T-helper 22 cell (primary cell): ENCODE measurements at places on chromosomes 7 and 10.

DNA sequence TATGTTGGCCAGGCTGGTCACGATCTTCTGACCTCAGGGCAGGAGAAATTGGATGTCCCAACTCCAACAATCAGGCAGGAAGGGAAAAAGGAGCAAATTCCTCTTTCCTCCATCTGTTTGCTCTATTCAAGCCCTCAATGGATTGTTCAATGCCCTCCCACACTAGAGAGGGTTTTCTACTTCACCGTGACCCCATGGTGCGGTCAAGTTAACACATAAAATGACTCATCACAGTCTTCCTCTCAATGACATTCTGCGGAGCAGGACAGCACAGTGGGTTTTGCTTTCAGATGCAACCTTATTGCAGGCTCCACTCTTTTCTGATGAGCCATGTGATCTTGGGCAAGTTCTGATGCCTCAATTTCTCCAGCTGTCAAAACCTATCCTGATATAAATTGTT lies 364.9 kb downstream of the ANKRD30A start:
- no peak for DNase-seq

DNA sequence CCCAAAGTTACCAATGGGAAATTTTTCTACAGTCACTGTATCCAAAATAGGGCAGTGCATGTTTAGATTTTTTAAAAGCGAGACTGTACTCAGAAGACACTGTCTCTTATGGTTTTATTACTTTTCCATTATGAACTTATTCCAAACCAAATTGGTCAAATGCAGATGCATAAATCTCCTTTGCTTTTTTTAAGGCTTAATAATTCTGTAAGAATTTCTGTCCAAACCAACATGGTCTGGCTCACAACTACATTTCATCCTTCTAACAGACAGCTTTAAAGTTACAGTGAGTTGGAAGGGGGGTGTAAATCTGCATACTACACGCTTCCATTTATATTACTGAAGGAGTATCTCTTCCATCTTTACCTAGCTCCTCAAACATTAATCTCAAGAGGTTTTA lies 199.2 kb downstream of the SLC25A13 start:
- no peak for DNase-seq

DNA sequence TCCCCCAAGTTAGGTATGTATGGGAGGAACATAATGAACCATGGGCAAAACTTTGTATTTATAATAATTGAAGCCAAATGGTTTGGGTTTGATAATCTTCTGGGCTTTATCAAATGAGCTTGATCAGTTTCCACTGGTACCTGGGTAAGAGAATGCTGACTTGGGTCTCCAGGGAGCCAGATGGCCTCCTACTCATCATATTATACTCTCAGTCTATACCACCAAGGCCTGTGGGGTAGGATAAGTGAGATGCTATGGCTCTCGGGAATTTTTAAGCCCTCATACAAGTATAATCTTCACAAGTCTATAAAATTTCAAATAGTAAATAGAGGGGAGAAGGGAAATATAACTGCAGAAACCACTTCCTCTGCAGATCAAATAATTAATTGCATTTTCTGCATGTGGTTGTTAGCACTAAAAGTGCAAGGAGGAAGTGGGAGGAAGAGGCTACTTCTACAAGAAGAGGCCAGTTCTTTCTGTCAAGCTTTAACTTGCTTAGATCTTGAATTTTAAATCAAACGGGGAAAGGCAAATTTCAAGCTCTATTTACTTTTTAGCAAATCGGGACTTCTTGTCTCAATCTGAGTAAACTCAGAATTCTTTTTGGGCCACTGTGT lies 349.0 kb downstream of the SORCS1 start:
- no peak for DNase-seq

DNA sequence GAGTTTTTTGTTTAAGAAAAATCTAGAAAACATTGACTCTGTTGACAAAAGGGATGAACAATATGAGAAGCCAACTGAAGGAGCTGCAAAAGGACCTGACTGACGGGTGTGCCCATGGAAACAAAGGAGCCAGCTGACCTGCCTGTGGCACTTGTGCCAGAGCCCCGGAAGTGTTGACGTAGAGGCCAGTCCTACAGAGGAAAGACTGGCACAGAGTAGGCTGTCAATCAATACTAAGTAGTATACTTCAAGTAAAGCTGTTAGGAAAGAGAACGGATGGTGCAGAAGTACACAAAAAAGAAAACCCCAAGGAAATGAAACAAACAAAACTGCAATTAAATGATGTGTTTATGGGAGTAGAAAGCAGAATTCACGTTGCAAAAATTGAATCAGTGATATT lies 19.0 kb upstream of the ABI1 start:
- DNase-seq: no peak

DNA sequence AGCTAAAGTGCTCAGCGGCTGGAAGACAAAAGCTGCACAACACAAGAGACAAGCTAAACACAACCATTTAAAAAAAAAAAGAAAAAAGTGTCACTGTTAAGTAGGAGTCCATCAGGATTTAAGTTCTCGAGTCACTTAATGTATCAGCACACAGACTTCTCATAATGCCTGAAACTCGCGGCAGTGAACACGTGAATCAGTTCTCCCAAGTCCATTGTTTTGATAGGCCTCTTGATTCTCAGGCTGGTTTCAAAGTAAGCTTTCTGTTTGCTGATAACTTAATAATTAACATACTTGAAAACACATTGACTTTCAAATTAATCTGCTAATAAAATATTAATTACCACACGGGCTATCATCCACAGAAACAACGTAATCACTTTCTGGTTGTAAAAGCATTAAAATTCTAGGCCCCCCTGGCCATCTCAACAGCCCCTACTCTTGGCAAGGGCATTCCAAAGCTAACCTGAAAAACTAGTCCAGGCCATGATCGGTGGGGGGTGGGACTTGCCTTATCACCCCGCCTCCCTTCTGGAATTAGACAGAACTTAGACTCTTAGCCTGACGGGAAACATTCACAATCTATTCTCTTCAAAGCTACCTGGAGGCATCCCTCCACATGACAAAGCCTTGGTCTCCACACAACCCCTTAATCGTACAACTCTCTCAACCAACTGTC lies 129.0 kb downstream of the DIP2C start:
- DNase-seq: no peak

- no peak for DNase-seq
Observed at GRCh38 chr10:125823663-125824251, 411 bp downstream of the BCCIP start.

- no peak for DNase-seq
Observed at GRCh38 chr10:49191349-49191748, 3.2 kb upstream of the TMEM273 start.

GRCh38 chr10:86334488-86335085 lies 32.0 kb downstream of the GRID1 start:
- no peak for DNase-seq

GRCh38 chr7:137909042-137909441 lies 62.3 kb upstream of the DGKI start:
- DNase-seq: no peak

- DNase-seq: no peak
Observed at GRCh38 chr10:73306171-73306708, 52.4 kb downstream of the CFAP70 start.

- no peak for DNase-seq
Observed at GRCh38 chr10:98919899-98920298, 315.8 kb downstream of the HPSE2 start.

DNA sequence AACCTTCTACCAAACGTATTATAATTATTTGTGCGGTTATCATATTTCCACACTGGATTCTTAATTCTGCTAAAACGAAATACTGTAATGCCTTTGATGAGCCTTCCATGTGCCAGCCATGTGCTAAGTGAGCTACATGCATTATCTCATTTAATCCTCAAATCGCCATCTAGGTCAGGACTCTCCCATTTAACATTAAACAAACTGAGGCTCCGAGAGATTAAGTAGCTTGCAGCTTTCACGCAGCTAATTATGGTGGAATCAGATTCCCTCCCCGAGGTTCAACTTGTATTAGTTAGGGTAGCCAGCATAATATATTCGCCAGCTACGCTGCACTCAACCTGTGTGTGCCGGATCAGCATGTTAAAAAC lies 798 bp upstream of the TSPAN33 start:
- DNase-seq: no peak

DNA sequence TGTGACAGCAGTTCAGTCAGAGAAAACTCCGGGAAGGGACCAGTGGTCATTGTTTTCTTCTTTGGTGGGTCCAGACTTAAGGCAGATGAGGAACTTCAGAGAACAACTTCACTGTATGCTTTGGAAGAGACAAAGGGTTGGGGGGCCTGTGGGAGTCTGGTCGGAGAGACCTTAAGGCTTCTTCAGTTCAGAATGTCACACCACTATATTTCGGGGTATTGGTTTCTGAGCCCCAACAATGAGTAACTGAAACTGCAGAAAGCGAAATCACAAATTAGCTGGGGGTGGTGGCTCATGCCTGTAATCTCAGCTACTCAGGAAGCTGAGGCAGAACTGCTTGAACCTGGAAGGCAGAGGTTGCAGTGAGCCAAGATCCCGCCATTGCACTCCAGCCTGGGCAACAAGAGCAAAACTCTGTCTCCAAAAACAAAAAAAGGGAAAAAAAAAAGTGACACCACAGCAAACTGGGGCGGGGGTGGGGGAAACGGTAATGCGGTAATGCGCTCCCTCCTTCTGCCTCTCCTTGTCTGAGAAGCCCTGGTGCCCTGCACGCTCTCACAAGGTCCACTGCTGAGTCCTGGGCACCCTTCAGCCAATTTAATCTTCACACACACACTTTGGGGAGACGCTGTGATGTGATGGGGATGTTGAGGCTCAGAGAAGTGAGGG lies 2.2 kb upstream of the ADIRF start:
- no peak for DNase-seq

GRCh38 chr7:17205910-17206309 lies 92.5 kb upstream of the AHR start:
- no peak for DNase-seq

DNA sequence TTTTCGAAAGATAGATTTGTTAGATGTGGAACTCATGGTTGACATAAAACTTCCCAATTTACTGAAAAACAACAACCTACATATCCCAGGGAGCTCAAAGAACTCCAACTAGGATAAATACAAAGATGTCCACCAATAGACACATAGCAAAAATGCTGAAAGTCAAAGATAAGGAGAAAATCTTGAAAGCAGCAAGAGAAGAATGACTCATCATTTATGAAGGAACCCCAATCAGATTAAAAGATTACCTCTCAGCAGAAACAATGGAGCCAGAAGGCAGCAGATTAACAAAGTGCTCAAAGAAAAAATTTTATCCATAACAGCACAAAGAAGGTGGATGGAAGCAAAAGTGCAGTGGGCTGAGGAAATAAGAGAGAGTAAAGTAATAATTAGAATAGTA lies 908.6 kb downstream of the SORCS3 start:
- no peak for DNase-seq

GRCh38 chr7:115533785-115534184 lies 496.8 kb downstream of the TFEC start:
- no peak for DNase-seq

DNA sequence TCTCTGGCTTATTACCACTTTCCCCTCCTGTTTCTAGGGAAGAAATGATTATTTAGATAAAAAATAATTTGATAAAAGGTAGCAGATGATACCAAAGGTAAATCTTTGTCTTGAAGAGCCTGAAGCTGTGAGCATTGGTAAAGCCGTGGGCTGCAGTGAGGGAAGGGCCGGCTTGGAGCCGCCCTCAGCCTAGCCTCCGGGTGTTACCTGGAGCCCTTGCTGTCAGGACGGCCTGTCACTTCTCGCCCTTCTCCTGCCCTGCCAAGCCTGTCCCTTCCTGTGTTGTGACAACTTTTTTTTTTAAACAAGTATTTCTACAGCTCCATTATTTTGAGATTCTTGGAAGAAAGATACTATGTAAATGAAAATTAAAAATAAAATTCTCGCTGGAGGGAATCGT lies 7.0 kb downstream of the CUX1 start:
- no peak for DNase-seq

GRCh38 chr7:142263598-142264380 lies 5.9 kb upstream of the PRSS58 start:
- DNase-seq: no peak

DNA sequence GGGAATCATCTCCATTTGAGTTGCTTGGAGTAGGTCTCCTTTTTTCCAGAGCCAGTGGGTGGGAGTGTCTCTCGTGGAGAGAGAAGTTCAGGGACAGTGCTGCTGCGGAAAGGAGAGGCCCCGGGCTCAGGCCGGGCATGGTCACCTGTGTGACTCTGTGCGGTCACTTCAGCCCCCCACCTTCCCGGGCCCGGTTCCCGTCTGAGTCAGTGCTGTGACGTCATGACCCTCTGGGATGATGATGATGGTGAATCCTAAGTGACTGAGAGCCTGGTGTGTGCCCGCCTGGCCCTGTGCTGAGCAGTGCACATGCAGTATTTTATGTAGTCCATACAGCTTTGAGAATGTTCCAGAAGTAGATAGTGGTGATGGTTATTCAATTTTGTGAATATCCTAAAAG lies 32.6 kb upstream of the AP5Z1 start:
- no peak for DNase-seq

GRCh38 chr7:103851357-103851756 lies 138.1 kb downstream of the RELN start:
- no peak for DNase-seq

DNA sequence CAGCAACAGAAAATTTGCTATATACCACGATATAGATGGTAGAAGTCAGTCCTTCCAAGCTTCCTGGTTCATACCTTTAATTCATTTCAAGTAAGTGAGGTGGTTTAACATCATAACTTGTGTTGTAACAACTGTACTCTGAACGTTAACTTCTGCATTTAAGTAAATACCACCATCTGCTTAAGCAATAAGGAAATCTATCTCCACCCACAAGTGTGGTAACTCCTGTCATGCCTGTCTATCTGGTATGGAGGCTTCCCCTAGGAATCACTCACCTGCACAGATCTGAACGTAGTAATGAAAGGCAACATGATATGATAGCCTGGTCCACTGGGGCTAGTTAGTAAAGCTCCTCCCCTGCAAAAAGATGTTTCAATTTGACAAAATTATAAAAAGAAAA lies 2.3 kb downstream of the ERLIN1 start:
- no peak for DNase-seq

- no peak for DNase-seq
Observed at GRCh38 chr10:99484626-99485581, 47.8 kb upstream of the NKX2-3 start.

DNA sequence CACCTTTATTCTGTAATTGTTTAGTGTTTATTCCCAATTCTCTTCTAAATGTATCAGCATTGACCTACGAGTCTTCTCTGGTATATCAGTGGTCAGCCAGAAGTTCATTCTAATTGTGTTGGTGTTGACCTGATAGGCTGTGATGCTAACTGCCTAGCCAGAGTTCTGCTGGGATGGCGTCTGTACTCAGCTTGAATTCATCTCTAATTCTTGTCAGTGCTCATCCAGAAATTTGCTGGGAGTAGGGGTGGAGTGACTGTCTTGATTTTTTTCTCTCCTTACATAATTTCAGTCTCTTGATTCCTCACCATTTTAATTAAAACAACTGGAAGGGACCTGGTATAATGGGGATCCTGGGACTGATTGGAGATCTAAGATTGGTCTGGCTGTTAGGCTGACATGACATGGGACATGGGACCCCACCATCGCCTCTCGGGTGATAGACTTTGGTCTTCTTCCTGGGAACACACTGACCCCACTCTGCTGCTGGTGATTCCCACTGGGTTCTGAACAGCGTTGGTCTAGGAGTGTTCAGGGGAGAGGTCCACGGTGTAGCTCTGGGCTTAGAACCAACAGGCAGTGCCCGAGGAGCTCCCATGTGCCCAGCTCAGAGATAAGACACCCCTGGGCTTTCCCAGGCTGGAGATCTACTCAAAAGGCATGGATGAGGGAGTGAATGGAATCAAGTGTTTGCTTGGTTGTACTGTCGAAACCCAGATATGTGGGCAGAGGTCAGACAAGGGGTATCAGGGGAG lies 3.8 kb downstream of the NEURL1 start:
- DNase-seq: no peak
